ENCODE measurements at places on chromosomes 1 and 21.

DNA sequence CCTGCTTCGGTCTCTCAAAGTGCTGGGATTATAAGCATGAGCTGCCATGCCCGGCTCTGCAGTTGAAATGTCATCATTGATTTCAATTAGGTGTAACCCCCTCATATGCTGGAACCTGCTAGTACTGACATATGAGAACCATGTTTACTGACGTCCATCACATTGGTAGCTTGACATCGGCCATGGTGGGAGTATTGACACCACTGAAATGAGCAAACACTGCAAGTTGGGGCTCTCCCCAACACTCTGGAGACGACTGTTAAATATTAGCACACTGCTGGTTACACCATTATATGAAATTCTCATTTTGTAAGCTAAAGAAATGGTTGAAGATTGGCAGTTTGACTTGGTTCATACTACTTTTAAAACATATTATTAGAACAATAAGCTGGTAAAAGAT is 63.7 kb downstream of the CNST start:
- DNase-seq, result no peak

DNA sequence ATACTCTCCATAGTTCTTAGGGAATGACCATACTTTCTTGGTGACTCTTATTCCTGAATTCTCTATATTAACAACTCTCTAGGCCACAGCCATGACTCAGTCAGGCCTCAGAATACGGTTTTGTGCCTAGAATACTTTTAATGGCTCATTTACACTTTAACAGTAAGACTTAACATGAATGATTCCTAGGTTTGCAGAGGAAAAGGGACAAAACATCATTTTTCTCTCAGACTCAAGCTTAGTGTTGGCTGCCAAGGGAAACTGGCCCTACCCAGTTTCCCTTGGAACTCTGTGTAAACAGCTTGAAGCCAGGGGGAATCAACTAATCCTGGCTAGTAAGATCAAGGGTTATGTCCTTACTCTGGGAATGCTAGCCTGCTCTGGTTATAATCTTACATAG is 164.9 kb upstream of the PKN2 start:
- no peak for DNase-seq

- DNase-seq, result no peak
Observed at GRCh38 chr1:24465099-24465498, 37.5 kb upstream of the RCAN3 start.

DNA sequence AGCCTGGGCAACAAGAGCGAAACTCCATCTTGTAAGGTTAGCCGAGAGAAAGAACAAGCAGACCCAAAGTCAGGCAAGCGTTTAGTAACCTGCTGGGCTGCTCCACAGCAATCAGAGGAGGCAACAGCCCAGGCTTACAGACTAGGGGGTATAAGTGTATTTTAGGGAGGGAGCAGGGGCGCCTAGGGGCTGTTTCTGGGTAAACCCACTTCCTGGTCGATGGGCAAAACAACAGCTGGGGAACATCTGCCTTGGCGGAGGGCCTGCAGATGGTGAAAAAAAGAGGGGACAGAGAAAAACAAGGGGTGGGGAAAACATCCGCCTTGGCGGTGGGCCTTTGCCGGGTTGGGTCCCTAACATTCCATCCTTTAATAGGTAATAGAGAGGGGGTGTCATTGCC is 5.2 kb downstream of the TAS1R1 start:
- DNase-seq, result no peak

- no peak for DNase-seq
Observed at GRCh38 chr1:177255411-177255810, 84.7 kb downstream of the BRINP2 start.

- no peak for DNase-seq
Observed at GRCh38 chr1:205687242-205687641, 6.9 kb upstream of the SLC45A3 start.
